Choroid plexus epithelial cell (primary cell): ENCODE measurements at places on chromosomes 16 and 17.

- DNase-seq, result no peak
Measured at GRCh38 chr16:13453938-13454553, 465.9 kb upstream of the ERCC4 start.

DNA sequence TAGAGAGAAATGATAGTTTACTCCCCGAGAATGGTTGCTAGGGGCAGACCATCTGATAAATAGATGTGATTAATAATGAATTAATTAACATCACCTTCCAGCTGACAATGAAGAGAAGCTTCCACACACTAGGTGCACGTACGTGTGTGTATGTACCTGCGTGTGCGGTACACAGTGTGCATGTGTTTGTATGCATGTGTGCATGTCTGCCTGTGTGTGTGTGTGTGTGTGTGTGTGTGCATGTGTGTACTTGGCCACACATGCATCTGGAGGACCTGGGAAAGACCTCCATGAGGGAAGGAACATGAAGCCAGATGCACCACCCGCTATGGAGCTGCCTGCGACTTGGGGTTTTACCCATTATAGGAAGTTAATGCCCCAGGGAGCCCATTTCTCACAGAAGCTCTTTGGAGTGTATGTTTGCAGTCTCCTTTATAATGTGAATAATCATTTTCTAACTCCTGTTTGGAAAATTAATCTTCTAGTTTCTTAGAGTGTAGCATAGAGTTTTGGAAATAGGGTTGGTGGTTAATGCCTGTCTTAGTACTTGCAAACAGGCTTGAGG, 229.1 kb downstream of the ENGASE start:
- no peak for DNase-seq

- no peak for DNase-seq
Measured at GRCh38 chr16:84628226-84628731, 10.4 kb upstream of the COTL1 start.

- no peak for DNase-seq
Measured at GRCh38 chr16:60816461-60816860, 1219.8 kb downstream of the CDH8 start.

- peak; percentile 96 for DNase-seq
Measured at GRCh38 chr16:15509051-15509592, 74.7 kb downstream of the BMERB1 start.

GRCh38 chr17:81020443-81020766, 14.5 kb upstream of the BAIAP2 start:
- no peak for DNase-seq

GRCh38 chr16:57476546-57477410, 9.5 kb downstream of the DOK4 start:
- no peak for DNase-seq

GRCh38 chr16:55370762-55371482, 46.9 kb downstream of the IRX6 start:
- peak; percentile 57 for DNase-seq

GRCh38 chr17:50517011-50517410, 8.8 kb downstream of the MYCBPAP start:
- DNase-seq, result no peak
